Omental fat pad (tissue), 4 donors: ENCODE measurements at places on chromosomes 12 and 14.

DNA sequence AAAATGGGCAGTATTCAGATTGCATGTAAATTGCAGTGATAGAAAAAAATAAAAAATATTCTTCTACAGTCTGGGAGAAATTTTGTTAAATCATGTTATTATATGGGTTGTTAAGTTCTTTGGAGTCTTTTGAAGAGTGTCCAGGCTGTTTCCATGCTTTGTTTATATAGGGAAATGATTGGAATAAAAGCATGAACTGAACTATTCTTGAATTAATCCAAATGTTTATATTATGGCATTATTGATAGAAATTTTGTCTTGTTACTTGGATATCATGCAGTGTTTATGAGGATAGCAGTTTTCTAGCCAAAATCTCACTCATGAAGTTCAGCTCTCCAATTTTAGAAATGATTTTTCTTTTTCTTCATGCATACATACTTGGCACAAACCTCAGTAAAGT is 108.2 kb upstream of the NAV3 start:
- no peak for DNase-seq

GRCh38 chr12:5898874-5899273 is 46.2 kb downstream of the ANO2 start:
- DNase-seq, result no peak

DNA sequence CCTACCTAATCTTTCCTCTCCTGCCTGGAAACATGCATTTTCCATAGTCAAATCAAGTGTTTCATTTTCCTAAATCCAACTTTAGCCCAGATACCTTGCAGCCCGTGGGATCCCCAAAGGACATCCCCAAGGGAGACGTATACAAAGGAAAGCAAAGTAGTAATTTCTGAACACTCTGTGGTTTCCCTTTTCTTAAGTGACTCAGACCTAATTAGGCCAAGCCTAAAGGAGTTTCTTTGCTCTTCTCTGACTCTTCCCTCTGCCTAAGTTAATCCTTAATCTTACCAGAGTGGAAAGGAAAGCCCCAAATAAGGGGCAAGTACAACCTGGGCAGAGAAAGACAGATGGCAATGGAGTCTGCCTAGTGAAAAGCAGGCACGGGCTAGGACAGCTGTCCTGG is 250.3 kb downstream of the SPTSSA start:
- DNase-seq, result no peak

- no peak for DNase-seq
Measured at GRCh38 chr12:27052176-27052575, 29.8 kb downstream of the MED21 start.

GRCh38 chr14:102029956-102030355 is 56.9 kb downstream of the HSP90AA1 start:
- DNase-seq, result no peak
